GM04503 (cell line): ENCODE measurements at places on chromosomes 2 and 18.

DNA sequence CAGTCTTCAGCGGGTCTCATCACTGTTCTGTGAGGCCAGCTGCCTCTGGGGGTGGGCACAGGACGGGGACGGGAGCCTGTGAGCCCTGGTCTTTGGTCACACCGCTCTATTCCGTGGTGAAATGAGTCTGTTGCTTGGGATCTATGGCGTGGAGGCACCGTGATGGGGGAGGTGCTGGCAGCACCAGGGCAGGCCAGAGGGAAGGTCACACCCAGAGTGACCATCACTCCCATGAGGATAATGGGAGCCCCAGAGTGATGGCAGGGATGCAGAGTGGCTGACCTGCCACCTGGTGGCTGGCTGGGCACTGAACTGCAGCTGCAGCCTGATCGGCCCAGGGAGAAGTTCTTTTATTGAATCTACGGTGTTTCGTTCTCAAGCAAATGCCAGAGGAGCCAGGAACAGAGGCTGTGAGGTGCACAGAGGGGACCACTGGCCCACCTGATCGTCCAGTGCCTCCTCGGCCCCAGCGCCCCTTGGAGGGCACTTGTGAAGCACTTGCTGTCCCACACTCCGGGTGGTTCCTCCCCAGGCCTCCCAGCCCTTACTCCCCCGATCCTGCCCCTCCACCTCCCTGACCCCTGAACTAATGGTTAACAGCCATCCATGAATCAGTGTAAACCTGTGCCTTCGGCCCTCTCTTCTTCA is 17.9 kb downstream of the KCNIP3 start:
- DNase-seq = no peak

DNA sequence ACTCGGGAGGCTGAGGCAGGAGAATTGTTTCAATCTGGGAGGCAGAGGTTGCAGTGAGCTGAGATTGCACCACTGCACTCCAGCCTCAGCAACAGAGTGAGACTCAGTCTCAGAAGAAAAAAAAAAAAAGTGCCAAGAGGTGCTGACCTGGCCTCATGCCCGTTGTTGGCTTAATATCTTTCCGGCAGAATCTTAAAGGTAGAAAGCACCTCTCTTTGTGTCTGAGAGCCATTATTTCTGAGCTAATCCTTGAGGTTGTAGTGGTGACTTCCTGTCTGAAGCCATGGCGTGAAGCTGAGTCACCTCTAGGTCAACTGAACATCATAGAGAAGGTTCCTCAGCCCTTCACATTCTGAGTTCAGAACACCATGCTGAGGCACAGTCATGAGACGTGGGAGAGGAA is 60.4 kb downstream of the WDSUB1 start:
- DNase-seq = no peak

DNA sequence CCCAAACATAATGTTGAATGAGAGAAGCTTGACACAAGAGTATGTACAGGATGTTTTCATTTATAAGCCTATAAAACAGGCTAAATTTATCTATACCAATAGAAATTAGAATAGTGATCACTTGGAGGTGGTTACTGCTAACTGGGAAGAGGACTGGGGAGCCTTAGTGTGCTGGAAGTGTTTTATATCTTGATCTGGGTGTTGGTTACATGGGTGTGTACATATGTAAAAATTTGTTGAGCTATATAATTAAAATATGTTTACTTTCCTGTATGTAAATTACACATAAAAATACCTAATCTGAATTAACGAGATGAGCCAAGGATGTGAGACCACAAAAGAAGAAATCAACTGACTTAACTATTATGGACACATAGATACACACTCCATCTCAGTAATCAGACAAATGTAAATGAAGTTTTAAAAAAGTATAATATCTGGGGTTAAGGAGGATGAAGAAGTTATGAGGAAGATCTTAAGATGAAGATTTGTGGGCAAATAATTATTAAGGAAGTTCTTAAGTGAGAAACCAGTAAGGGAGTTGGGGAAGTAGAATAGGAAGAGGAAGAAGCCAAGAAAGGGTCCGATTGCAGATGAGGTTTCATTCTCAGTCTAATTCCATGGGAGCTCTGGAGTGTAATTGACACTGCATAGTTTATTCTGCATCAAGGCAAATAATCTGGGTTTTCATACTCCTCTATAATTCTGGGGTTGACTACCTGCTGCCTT is 32.3 kb upstream of the NABP1 start:
- no peak for DNase-seq

GRCh38 chr2:16767789-16768476 is 102.3 kb upstream of the CYRIA start:
- DNase-seq = no peak

- no peak for DNase-seq
These were observed 56.4 kb upstream of the VRK2 start for GRCh38 chr2:57990118-57990725.

DNA sequence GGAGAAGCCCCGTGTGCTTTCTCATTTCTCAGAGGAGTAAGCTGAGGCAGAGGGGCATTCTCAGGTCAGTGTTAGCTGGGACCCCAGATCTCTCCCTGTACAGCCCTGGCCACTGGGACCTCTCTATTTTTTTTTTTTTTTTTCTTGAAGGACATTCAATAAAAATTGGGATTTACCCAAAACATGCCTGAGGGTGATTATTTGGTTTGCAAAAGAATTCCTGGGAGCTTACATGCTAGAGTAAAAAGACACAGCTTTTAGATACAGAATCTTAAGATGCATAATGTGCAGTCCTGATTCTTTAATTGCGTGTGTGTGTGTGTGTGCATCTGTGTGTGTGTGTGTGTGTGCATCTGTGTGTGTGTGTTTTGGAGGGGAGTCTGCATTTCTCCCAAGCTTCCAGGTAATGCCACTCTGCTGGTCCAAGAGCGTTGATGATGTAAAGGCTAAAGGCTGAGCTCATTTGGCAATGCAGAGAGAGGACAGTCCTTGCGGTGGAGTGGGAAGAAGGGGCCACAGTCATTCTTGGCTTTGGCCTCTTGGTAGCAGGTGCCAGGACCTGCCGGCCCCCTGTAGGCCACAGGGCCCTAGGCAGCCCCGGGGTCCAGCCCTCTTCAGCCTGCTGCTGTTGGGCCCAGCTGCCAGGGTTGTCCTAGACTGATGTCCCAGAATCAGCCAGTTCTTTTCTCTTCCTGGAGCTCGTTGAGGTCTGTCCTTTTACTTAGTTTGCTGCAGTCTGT is 74.1 kb upstream of the MCFD2 start:
- no peak for DNase-seq

DNA sequence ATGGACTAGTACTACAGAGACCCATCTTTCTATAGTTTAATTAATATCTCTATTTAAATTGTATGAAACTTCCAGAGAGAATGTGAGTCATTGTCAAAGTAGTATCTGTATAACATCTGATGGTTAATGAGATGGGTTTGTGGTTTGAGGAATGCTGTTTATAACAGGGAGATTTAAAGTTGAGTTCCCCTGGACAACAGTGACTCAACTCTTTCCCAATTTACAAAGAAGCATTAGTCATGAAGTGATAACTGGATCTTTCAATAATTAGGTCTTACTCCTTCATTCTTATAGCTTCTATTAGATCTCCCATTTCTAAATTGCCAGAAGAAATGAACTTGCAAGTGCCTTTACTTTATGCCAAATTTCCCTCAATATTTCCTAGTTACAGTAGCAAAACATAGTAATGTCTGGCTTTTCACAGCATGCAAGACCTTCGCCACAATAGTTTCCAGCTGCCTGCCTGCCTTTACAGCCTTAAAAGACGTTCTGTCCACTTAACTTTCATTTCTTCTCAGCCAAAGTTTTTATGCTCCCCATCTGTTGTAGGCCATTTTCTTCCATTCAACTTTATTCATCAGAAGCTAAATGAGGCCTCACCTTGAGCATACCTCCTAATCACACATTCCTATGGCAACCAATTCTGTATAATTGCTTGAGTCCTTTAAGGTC is 47.7 kb upstream of the WDR75 start:
- peak; percentile 98 for DNase-seq

DNA sequence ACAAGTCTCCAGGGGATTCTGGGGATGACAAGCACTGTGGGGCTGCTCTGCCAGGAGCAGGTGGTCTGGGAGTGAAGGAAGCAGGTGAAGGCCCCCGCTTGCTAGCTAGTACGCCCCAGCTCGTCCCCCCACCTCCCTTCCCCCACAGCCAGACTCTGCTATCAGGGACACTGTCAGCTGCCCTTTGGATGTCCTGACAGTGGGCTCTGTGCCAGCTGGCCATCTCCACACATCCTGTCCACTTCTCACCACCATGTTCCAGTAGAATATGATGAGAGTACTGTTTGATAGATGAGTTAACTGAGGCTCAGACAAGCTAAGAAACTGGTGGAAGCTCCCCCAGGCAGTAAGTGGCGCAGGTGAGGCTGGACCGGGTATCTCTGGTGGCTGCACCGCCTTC is 276.2 kb downstream of the CELF4 start:
- no peak for DNase-seq

GRCh38 chr2:67394734-67395133 is 2.4 kb upstream of the ETAA1 start:
- peak; percentile 48 for DNase-seq
